ENCODE measurements at places on chromosomes 7 and 10.
A peak's percentile ranks its signal among the peaks of the same experiment; 100 is the strongest.

- no peak for DNase-seq
Observed at GRCh38 chr7:27501001-27501400, 161.7 kb downstream of the HIBADH start.

DNA sequence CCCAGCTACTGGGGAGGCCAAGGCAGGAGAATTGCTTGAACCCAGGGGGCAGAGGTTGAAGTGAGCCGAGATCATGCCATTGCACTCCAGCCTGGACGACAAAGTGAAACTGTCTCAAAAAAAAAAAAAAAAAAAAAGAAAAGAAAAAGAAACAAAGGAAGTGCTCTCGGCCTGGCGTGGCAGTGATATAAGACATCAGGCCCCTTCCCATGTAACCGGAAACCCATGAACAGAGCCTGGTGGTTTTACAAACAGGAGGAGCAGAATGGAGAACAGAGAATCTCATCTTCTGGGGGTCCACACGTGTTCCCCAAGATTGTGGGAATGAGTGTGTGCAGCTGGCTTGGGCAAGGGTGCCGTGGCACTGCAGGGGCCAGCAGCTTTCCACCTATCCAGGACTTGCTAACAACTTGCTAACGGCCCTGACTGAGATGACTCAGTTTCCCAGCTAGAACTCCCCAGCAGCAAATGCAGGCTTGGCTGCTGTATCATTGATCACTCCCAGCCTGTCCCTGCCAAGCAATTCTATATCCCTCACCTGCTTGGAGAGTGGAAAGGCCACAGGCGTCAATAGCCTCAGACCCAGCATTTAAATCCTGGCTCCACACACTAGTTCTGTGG lies 103.0 kb downstream of the COL26A1 start:
- DNase-seq = no peak

GRCh38 chr7:80088705-80089104 lies 45.9 kb upstream of the GNAI1 start:
- DNase-seq = no peak

- no peak for DNase-seq
Observed at GRCh38 chr7:136061433-136061832, 84.3 kb upstream of the MTPN start.

- peak; percentile 92 for DNase-seq
Observed at GRCh38 chr10:102432162-102432950, at the start of gene CUEDC2. CUEDC2 (minus strand) TSS chr10:102432574; CDS start chr10:102425188, 7,386 bp downstream.

DNA sequence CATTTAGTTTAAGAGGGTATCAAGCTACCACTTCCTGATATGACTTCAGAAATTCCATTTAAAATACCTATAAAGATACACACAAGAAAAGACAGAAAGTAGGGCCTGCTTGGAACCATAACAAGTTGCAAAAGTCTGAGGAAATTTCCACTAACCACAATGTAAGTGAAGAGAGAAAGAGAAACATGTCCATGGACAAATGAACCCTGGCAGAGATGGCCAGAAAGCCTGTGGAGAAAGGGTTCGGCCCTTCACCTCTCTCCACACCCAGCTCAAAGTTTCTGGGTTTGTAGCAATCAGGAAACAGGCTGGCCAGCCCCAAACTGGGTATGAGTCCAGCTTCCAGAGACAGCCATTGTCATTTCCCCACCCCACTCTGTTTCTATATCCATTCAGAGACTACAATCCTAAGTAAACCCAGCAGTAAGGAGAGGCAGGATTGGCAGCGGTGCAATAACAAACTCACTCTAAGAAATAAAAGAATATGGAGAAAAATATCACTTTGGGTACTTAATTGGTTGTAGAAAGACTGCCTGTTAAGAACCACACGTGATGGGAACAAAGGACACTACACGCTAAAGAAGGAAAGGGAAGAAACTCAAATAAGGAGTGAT lies 71.1 kb downstream of the STK17A start:
- no peak for DNase-seq

DNA sequence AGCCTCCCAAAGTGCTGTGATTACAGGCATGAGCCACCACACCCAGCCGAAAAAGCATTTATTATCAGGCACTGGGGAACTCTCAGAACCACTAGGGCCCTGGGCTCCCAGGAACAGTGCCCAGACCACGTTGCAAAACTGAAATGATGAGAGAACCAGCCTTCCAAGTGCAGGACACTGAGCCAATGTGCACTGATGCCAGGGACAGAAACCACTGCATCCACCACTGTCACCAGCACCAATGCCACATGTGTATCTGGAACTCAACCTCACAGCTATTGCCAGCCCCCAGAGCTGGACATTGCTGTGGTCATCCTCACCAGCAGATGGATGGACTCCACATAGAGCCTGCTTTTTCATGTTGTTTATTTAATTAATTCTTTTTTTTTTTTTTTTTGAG lies 28.2 kb upstream of the TPST1 start:
- no peak for DNase-seq

DNA sequence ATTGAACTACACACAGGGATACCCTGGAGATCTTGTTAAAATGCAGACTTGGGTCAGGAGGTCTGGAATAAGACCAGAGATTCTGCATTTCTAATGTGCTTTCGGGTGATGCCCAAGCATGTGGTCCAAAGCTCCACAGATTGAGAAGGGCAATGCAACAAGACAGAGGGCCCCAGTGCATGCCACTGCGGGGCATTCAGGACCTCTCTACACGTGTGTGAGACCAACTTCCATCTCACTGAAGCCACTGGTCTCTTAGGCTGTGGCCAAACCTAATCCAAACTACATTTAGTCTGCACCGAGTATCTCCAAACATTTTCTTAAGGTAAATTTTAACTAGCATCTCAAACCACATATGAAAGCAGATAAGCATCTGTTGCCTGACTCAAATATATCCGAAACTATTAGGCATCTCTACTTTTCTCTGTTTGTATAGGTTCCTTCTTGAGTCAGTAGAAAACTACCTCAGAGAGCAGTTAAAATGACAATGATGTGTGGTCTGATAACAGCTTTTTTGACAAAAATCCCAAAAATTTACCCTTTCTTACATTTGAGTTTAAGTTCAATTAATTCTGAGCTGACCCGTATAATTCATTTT lies 107.5 kb downstream of the ELMO1 start:
- DNase-seq = no peak

GRCh38 chr7:55121249-55121648 lies 102.4 kb downstream of the EGFR start:
- no peak for DNase-seq

GRCh38 chr10:53379956-53380355 lies 607.4 kb upstream of the MBL2 start:
- DNase-seq = no peak

DNA sequence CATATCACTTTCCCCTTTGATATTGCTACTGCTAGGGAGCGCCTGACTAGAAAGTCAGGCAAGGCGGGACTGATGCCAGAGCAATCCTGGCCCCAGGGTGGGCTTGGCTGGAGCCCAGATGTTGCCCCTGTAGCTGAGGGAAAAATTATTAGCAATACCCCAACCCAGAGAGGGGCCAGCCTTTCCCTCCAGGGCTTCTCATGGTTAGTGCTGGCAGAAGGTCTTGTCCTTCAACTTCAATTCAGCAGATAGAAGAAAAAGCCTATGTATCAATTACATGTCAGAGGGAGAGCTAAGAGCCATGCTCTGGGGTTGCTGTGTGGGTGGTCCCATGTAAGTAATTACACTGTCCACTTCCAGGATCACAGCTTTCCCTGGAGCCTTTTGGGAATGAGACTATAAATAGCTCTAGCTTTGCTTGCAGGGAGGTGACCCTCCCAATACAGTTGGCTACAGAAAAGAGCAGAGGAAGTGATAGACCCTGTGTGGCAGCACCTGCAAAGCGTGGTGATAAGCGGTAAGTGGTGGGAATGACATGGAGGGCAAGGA lies 579.1 kb downstream of the CCSER2 start:
- no peak for DNase-seq

- no peak for DNase-seq
Observed at GRCh38 chr7:42913591-42913990, 1.7 kb upstream of the C7orf25 start.

DNA sequence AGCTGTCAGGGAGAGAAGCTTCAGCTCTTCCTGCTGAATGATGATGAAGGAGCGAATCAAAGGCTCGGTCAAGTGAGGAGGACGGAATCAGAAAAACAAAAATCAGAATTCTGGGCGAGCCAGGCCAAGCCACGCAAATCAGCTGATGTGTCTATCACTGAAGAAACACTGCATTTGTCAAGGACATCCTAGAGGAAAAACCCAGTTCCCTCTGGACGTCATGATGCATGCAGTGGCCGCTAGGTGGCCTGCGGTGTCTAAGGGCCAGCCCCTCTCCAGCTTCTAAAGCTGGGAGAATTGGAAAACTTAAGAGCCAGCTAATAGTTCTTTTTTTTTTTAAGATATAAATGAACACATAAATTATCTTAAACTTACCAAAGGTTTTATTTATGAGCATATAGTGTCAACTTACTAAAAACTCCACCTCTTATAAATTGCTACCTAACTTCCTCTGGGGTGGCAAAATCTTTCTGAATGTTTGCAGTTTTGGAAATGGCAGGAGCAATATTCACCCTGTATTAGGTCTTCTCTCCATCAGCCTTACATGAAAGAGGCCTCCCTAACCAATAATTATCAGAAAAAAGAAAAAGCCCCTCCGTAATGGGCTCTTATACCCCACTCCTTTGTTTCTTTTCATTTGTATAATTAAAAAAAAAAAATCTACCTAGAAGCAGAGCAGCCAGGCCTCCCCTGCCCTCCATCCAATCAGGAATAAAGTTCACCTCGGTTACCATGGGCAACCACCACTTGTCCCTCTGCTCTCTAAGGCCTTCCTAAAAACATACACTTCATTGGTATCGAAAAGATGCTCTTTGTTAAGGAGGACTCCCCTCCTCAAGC lies 186.8 kb downstream of the USP6NL start:
- DNase-seq = no peak

- no peak for DNase-seq
Observed at GRCh38 chr7:131000873-131001272, 266.9 kb upstream of the KLF14 start.
